Stimulated activated CD4-positive, alpha-beta T cell treated with anti-CD3 and anti-CD28 coated beads, Interleukin-15, amount 100 ng/mL, for 1 hour (primary cell): ENCODE measurements at places on chromosomes 1 and 21.

DNA sequence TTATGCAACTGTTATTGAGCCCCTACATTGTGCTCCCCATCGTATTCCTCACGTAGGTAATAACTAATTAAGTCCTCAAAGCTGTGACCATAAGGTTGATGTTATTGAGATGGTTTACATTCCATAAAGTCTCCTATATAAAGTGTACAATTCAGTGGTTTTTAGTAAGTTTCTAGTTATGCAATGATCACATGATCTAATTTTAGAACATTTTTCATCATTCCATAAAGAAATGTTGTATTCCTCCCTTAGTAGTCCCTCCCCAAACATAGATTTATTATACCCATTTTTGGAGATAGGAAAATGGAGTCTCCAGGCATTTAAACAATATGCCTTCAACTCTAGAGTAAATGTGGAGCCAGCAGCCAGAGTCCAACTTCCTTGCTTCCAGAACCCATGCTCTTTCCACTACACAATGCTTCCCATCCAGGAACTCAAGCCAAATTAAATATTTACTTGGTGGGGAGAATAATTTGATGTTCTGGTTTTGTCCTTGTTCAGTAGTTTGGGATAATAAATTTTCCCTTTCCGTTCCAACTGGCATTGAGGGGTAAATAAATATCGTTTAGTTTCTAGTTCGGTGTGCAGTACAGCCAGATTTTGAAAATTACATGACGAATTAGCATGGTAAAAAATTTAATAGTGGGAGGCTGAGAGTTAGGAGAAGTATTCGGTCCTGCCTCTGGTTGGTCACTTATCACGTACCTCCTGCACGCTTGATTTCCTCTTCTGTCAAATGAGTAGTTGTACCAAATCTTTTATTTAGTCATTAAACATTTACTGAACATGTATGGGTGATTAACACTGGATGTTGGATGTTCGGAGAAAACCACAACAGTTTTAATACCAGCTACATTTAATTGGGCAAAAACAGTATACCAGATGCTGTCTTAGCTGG lies 66.3 kb downstream of the CACHD1 start:
- DNase-seq, result no peak

GRCh38 chr1:47182676-47183235 lies 7.1 kb downstream of the PDZK1IP1 start:
- no peak for DNase-seq

DNA sequence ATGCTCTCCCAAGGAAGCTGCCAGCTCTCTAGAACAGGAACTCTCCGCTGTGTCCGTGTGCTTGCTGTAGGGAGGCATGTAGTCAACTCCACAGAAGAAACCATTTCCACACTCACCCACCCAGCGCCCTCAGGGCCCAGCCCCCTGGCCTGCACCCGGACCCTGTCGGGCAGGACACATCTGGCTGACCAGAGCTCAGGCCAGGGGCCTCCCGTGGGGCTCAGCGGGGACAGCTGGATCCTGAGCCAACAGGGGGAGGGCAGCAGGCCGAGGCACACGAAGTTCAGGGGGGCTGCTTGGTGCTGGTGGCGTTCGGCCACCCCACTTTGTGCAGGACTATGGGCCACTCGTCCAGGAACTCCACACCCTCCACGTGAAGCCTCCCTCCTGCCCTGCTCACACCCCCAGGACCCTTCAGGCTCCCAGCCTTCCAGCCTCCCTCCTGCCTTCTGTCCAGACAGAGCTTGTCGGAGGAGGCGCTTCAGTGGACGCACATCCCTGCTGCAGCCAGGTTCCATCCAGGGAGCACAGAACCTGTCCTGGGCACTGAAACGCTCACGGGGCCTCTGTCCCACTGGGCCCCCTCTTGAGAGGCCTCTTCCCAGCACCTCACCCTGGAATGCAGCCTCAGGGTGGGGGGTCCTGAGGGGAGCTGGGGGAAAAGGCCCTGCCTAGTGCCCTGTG lies 15.0 kb upstream of the FAAP20 start:
- DNase-seq, result no peak

DNA sequence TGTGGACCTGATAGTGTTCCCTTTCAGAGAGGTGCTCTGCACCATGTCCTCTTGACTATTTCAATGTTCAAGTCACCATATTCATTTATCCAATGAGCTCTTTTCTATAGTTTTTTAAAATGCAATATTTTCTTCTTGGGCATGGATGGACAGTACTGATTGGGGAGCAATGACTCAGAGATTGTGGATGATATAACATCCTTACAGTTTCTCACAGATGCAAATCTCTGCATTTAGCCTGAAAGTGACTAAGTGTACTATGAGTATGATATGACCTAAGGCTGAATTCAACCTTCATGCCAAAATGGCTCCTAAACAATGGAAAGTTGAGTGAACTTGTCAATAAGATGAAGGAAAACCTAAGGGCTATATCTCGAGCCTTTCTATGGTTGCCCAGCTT lies 36.5 kb downstream of the C4BPA start:
- DNase-seq, result no peak
